ENCODE measurements at places on chromosomes 13 and 19. TPM values are rescaled to one million over a fixed set of nuclear protein-coding genes. Genes with fewer than 3 reads are reported as not detected.

DNA sequence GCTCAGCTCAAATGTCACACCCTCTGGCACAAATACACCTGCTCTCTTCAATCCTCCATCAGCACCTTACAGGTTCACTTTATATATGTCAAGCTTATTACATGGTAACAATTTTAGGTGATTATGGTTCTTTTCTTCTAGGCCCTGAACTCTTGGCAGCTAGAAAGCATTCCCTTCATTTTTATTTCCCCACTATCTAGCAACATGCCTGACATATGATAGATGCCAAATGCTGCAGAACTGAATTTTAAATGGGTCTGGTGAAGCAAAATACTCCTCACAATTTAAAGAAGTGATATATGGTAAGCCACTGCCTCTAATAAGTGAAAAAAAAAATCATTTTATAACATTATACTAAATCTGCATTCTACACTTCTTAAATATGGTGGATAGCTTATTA, 95.2 kb downstream of the USP12 start:
- DNase-seq: no peak

DNA sequence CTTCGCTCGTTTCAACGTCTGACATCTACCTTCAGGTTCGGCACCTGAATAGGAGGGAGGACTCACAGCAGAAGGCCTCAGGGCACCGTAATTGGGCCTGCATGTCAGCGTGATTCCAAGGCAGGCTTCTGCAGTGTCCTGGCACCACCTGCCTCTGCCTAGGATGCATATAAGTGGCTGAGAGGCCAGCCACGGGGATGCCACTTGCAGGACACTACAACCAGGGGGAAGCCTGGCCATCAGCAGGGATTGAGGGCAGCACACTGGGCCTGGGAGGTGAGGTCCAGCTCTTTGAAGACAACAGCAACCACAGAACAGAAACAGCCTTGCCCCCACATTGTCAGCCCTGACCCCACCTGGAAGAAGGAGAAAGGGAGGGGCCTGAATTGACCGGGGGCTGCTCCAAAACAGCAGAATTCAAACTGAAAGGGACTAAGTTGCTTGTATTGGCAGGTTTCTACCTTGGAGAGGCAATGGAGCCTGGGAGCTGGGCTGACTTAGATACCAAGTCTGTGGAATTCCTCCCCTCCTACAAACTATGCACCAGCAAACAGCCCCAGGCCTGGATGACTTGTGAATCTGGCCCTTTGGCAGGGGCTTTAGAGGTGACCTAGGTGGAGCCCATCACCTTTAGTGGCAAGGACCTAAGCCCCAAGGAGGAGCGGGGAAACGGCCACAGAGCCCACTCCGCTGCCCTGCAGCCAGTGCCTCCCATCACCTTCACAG, 34.1 kb upstream of the POMP start:
- no peak for DNase-seq

- no peak for DNase-seq
Observed at GRCh38 chr13:27440408-27440807, 10.0 kb downstream of the MTIF3 start.

GRCh38 chr19:44113784-44114390, 688 bp downstream of the ZNF225 start:
- no peak for DNase-seq

- DNase-seq: no peak
Observed at GRCh38 chr13:111216166-111216960, 101.3 kb downstream of the ARHGEF7 start.

The ZBTB45 gene
- polyA plus RNA-seq: 8.8 TPM

The ZNF331 gene
- polyA plus RNA-seq: 21.3 TPM

The COL4A2 gene
- polyA plus RNA-seq: 384 TPM

The RSPH6A gene
- polyA plus RNA-seq: not detected

The CPB2 gene
- polyA plus RNA-seq: 0.17 TPM
